ENCODE measurements at places on chromosomes 3 and 15. TPM values are rescaled to one million over a fixed set of nuclear protein-coding genes. Genes with fewer than 3 reads are reported as not detected.

DNA sequence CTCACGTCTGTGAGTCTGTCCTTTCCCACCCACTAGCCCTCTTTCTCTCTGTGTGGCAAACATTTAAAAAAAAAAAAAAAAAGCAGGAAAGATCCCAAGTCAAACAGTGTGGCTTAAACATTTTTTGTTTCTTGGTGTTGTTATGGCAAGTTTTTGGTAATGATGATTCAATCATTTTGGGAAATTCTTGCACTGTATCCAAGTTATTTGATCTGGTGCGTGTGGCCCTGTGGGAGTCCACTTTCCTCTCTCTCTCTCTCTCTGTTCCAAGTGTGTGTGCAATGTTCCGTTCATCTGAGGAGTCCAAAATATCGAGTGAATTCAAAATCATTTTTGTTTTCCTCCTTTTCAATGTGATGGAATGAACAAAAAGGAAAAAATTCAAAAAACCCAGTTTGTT, 97.7 kb downstream of the GAP43 start:
- H3K4me3 ChIP-seq = no peak overlapping the region
- H3K27me3 ChIP-seq = peaks cover 17% of the 10 kb centered on the region
- DNase-seq = no peak
- no peaks in the 10 kb centered on the region for H3K36me3 ChIP-seq

DNA sequence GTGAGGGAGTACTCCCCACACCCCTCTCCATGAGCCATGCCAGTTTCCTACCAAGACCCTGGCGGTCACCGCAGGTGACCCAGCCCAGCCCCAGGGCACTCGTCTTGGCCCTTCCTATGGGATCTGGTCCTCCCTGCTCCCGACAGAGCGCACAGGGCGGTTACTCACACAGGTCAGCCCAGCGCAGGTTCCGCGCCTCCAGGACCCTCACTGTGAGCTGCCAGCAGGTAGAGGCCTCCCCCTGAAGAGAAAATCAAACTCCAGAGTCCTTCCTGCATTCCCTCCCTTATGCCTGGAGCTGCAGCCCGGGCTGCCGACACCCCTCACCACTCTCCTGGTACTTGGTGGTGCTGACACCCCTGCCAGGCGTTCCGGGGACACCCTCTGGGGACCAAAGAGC, 6.9 kb downstream of the PLA2G4D start:
- H3K36me3 ChIP-seq = no peaks in the 10 kb centered on the region
- H3K27ac ChIP-seq = no peak overlapping the region
- H3K27me3 ChIP-seq = peaks cover 13% of the 10 kb centered on the region

DNA sequence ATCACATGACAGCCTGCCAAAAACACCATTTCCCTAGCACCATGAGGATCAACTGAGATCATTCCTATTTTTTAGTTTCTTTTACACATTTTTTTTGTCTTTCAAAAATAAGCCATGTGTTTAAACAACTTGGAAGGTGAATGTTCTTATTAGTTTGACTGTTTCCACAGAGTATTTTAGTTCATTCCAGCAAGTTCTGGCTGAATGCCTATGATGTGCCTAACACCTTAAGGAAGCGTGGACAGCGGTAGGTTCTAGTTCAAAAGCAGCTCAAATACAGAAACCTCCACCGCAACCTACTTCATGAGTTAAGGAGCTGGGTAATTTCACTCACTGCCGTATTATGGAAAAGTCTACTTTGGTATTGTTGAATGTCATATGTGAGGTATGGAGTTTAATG, 101.3 kb upstream of the ADAMTS9 start:
- H3K27me3 ChIP-seq = no peaks in the 10 kb centered on the region
- no peaks in the 10 kb centered on the region for H3K36me3 ChIP-seq
- H3K27ac ChIP-seq = no peak overlapping the region

DNA sequence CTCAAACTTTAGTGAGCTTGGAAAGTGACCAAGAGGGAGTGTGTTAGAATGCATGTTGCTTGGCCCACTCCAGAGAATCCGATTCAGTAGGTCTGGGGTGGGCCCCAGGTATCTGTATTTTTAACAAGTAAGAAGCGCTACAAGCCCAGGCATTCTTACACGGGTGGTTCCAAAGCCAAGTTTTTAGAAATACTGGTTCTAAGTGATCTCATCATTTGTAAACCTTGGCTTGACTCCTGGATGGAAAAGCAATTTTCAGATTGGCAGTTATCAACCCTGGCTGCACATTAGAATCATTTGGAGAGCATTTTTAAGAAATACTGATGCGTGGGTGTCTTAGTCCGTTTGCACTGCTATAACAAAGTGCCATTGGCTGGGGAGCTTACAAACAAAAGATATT, 27.3 kb upstream of the ST8SIA2 start:
- H3K4me3 ChIP-seq = no peak overlapping the region
- DNase-seq = no peak
- H3K27ac ChIP-seq = no peak overlapping the region
- no peaks in the 10 kb centered on the region for H3K27me3 ChIP-seq

DNA sequence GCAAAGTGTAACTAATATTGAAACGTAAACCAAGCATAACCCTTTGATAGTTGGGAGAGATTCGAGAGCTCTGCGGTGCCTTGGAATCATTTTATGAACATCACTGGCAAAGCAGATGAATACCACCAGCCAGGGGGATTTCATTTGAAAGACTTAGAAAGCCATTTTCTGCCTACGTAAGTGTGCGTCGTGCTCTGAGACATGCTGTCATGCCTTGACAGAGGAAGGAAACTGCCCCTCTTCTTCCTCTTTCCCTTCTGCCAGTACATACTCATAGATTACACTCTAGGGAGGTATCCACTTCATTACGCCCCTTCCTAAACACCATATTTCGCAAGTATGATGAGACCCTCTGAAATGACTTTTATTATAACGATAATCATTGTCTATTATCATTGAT, 3.3 kb upstream of the MTHFS start:
- no peaks in the 10 kb centered on the region for H3K27me3 ChIP-seq
- peaks cover 38% of the 10 kb centered on the region for H3K4me1 ChIP-seq
- H3K27ac ChIP-seq = no peak overlapping the region
- no peak overlapping the region for H3K4me3 ChIP-seq

The ROPN1 gene
- total RNA-seq = not detected

The NR2E3 gene
- total RNA-seq = not detected

DNA sequence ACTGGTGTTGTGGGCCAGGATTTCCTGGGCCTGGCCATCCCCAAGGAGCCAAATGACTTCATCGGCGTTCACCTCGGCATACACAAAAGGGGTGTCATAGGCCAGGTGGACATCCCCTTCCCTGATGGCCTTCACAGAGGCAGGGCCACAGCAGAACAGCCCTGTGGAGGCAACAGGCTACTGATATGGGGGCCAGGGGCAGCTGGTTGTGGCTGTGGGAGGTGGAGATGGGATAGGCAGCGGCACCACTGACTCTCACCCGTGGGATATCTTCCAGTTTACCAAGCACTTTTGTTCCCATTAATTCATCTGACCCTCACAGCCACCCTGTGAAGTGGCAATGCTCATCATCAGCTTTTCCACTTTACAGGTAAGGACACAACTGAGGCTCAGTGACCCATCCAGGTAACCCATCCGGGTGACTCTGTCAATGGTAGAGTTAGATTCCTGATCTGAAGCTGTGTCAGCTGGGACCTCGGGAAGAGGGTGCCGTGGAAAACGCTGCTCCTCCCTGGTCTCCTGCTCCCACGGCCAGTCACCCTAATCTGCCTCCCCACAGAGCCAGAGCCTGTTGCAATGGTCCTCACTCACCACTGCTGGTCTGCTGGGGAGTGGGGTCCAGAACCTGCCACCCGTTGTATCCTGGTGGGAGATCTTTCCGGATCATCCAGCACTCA, 15.3 kb upstream of the TGM5 start:
- H3K36me3 ChIP-seq = no peaks in the 10 kb centered on the region
- H3K4me1 ChIP-seq = no peaks in the 10 kb centered on the region
- no peak overlapping the region for H3K4me3 ChIP-seq
- H3K27me3 ChIP-seq = no peaks in the 10 kb centered on the region
- DNase-seq = no peak

The STRC gene
- total RNA-seq = 0.54 TPM

- no peak for DNase-seq
- no peak overlapping the region for H3K4me3 ChIP-seq
- H3K27me3 ChIP-seq = peaks cover 18% of the 10 kb centered on the region
- no peaks in the 10 kb centered on the region for H3K4me1 ChIP-seq
Observed at GRCh38 chr3:146189519-146190173, 28.7 kb upstream of the PLOD2 start.

DNA sequence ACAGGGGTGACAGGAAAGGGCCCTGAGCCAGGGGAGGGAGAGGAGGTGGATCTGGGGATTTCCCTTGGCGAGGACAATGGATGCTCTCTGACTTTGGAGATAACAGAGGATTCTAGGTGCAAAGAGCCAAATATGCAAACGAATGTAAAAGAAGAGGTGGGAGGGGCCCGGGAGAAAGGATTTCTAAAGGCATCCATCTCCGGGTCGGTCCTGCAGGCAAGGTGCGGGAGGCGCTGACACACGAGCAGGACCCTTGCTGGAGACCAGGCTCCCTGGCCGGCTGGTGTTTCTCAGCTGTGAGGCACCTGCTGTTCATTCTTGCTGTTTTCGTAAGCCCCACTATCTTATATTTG, 115.2 kb upstream of the TLE3 start:
- DNase-seq = no peak
- no peaks in the 10 kb centered on the region for H3K36me3 ChIP-seq
- no peak overlapping the region for H3K27ac ChIP-seq

Data from activated naive CD8-positive, alpha-beta T cell treated with anti-CD3 and anti-CD28 coated beads for 36 hours (primary cell).